ENCODE measurements at places on chromosomes 16 and 17.

GRCh38 chr17:69516225-69516624, 101.7 kb downstream of the MAP2K6 start:
- DNase-seq, result no peak

GRCh38 chr17:65456368-65457151, 104.9 kb downstream of the AXIN2 start:
- no peak for DNase-seq

GRCh38 chr16:1308036-1308976, 1.1 kb upstream of the UBE2I start:
- no peak for DNase-seq

DNA sequence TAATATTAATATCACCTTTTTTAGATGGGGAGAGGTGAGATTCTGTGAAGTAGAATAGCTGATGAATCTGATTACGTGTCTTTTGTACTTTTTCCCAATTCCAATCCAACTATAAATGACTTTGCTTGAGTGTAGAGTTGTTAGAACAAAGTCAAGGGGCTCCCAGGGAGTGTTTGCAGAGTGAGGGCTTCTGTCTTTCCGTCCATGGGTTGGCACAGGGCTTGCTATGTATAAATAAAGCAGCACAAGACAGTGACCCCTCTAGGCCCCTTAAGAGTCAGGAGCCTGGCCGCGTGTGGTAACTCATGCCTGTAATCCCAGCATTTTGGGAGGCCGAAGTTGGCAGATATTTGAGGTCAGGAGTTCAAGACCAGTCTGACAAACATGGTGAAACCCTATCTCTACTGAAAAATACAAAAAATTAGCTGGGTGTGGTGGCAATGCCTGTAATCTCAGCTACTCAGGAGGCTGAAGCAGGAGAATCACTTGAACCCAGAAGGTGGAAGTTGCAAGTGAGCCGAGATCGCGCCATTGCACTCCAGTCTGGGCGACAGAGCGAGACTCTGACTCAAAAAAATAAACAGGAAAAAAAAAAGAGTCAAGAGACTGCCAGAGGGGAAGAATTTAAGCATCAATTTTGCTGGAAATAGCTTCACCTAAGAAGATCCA, 127.9 kb upstream of the HS3ST3A1 start:
- DNase-seq, result no peak

- no peak for DNase-seq
Observed at GRCh38 chr17:35617505-35617904, 30.4 kb downstream of the AP2B1 start.

- DNase-seq, result no peak
Observed at GRCh38 chr16:83887564-83887963, 11.4 kb upstream of the MLYCD start.

GRCh38 chr16:68790130-68790761, 53.1 kb upstream of the TANGO6 start:
- no peak for DNase-seq

DNA sequence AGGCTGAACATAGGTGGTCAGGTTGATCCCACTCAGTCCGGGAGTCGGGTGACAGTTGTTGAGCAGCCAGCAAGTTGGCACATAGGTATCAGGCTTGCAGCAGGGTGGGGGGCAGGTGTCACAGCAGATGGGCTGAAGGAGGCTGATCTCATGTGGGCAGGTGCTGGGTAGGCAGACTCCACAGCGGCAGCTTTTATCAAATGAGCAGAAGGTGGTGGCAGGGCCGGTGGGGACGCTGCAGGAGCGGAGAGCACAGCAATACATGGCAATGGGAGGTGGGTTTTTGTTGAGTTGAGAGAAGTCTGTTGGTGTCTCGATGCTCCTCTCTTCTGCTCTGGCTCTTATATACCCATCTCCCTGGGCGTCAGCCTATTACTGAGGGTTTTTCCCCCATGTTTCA, at the start of gene KRTAP3-1:
Gene KRTAP3-1 (minus strand): TSS at position 318 of the 400 bp plus-strand sequence. CDS start 54 bp downstream, at position 264.
- DNase-seq, result no peak

DNA sequence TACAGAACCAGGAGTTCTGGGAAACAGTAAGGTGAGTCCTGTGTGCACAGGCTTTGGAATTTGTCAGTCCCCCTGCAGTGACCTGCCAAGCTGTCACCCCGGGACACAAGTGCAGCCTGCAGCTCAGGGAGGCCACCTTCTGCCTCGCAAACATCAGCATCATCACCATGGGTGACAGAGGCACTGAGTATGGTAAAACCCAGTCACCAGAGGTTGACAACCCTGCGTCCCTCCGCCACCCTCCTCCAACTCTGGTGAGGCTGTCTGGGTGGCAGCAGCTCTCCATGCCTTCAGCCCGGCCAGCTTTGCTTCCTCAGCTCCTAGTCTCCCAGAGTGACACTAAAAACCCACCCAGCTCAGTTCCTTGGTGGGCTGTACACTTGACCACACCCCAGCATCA, 221.0 kb downstream of the CPPED1 start:
- no peak for DNase-seq
